ENCODE measurements at places on chromosomes 4 and X.

GRCh38 chrX:42739741-42740140, 38.2 kb downstream of the PPP1R2C start:
- H3K27me3 ChIP-seq, result no peaks in the 10 kb centered on the region
- H3K36me3 ChIP-seq, result no peaks in the 10 kb centered on the region
- H3K4me3 ChIP-seq, result no peak overlapping the region
- H3K4me1 ChIP-seq, result no peaks in the 10 kb centered on the region
- DNase-seq, result no peak

- H3K27me3 ChIP-seq, result peaks cover 36% of the 10 kb centered on the region
- no peaks in the 10 kb centered on the region for H3K36me3 ChIP-seq
- H3K4me3 ChIP-seq, result peak within 1 kb of the TSS; percentile 40
- no peak for DNase-seq
These were observed at the start of gene LRAT for GRCh38 chr4:154743683-154744340. Gene LRAT, plus strand, starts transcription at chr4:154744000. Its CDS starts 327 bp downstream, at chr4:154744327.

DNA sequence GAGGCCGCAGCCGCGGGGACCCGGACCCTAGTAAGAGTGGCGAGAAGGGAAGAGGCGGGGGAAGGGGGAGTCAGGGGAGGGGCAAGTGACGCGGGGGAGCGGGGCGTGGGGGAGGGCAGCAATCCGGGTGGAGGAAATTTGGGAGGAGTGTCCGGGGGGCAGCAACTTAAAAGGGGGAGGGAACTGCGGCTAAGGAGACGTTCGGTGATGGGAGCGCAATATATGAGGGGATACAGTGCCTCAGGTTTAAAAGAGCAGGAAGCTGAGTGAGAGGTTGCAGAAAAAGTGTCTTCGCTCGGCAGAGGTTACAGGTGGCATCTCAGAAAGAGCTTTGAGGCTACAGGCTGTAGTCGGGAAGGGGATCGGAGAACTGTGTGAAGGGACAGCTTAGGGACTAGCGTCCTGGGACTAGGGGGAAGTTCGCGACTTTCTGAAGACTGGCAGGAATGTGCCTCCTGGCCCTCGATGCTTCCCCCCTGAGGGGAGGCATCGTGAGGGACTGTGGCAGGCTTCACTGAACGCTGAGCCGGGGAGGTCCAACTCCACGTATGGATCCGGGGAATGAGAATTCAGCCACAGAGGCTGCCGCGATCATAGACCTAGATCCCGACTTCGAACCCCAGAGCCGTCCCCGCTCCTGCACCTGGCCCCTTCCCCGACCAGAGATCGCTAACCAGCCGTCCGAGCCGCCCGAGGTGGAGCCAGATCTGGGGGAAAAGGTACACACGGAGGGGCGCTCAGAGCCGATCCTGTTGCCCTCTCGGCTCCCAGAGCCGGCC, 519 bp downstream of the FOXO4 start:
- peak overlapping the region; percentile 84 for H3K27ac ChIP-seq
- DNase-seq, result peak; percentile 53
- H3K36me3 ChIP-seq, result no peaks in the 10 kb centered on the region
- H3K27me3 ChIP-seq, result peaks cover 7% of the 10 kb centered on the region
- no peaks in the 10 kb centered on the region for H3K4me1 ChIP-seq

GRCh38 chr4:136751556-136751955, 780.7 kb downstream of the PCDH18 start:
- no peaks in the 10 kb centered on the region for H3K27me3 ChIP-seq
- no peak overlapping the region for H3K4me3 ChIP-seq
- no peaks in the 10 kb centered on the region for H3K4me1 ChIP-seq
- H3K36me3 ChIP-seq, result no peaks in the 10 kb centered on the region
- DNase-seq, result no peak
- H3K27ac ChIP-seq, result no peak overlapping the region

- H3K27me3 ChIP-seq, result no peaks in the 10 kb centered on the region
- no peak overlapping the region for H3K27ac ChIP-seq
- DNase-seq, result no peak
- no peaks in the 10 kb centered on the region for H3K36me3 ChIP-seq
- no peaks in the 10 kb centered on the region for H3K4me1 ChIP-seq
These were observed 31.3 kb upstream of the CHM start for GRCh38 chrX:86078650-86079049.

- no peaks in the 10 kb centered on the region for H3K36me3 ChIP-seq
- DNase-seq, result no peak
- H3K4me3 ChIP-seq, result no peak overlapping the region
These were observed 105.5 kb downstream of the PRRG1 start for GRCh38 chrX:37454537-37455285.

DNA sequence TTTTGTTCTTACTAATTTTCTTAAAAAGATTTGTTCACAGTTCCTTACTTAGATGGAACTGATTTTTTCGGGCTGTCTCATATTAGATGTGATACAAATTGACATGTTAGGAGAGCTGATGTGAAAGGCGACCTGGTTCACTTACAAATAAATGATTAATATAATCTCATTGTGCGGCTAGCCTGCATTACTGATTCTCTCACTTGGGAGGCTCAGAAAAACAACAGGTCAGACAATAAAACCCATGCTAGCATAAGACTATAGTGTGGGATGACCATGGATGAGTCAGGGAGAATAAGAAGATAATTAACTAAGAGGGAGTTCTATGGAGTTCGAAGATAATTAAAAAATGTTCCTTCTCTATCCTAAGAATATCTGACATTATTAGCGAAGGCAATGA, 40.8 kb downstream of the RTL9 start:
- no peak overlapping the region for H3K27ac ChIP-seq
- H3K27me3 ChIP-seq, result peaks cover 43% of the 10 kb centered on the region
- no peak overlapping the region for H3K4me3 ChIP-seq
- no peak for DNase-seq
- H3K4me1 ChIP-seq, result no peaks in the 10 kb centered on the region
- H3K36me3 ChIP-seq, result no peaks in the 10 kb centered on the region

DNA sequence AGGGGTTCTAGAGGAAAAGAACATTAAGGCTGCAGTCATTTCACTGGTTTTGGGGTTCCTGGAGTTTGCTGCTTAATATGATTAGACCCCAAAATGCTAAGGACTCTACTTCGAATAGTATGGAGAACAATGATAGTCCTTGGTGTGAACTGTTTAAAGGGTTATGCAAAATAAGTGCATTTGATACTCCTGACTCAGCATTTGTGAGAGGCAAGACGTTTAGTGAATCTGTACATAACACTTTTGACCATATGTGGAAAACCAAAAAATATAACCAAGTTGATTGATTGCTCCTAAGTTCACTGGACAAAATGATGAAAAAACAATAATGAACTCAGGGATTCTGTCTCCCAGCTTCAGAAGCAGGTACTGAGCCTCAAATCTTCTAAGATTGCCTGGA, 414.1 kb downstream of the SH3BGRL start:
- H3K27me3 ChIP-seq, result no peaks in the 10 kb centered on the region
- H3K4me3 ChIP-seq, result no peak overlapping the region
- no peak overlapping the region for H3K27ac ChIP-seq
- DNase-seq, result no peak
- H3K4me1 ChIP-seq, result no peaks in the 10 kb centered on the region

DNA sequence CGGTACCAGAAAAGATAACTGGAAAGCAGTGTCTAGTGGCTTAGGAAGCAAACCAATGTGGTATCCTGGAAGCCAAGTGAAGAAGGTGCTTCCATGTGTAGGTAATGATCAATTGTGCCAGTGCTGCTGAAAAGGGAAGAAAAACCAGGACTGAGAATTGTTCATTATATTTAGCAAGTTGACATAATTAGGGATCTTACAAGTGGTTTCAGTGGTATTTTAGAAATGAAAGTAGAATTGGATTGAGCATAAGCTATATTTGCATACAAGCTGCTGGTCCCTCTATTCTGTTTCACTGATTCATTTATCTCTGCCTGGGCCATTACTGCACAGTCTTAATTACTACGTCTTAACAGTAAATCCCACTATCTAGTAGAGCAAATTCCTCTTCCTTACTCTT, 32.3 kb downstream of the PRDM8 start:
- no peaks in the 10 kb centered on the region for H3K4me1 ChIP-seq
- no peak overlapping the region for H3K4me3 ChIP-seq
- DNase-seq, result no peak
- H3K27me3 ChIP-seq, result no peaks in the 10 kb centered on the region

- H3K27ac ChIP-seq, result no peak overlapping the region
- no peaks in the 10 kb centered on the region for H3K36me3 ChIP-seq
- DNase-seq, result no peak
- peaks cover 11% of the 10 kb centered on the region for H3K4me1 ChIP-seq
- H3K27me3 ChIP-seq, result no peaks in the 10 kb centered on the region
- no peak overlapping the region for H3K4me3 ChIP-seq
These were observed 233.4 kb downstream of the MAML3 start for GRCh38 chr4:139920486-139921002.

Data from tibial nerve (tissue), 4 donors.